ENCODE measurements at places on chromosomes 2 and 18.
A peak's percentile ranks its signal among the peaks of the same experiment; 100 is the strongest.

- no peak for DNase-seq
Measured at GRCh38 chr2:221189431-221190067, 382.6 kb downstream of the EPHA4 start.

DNA sequence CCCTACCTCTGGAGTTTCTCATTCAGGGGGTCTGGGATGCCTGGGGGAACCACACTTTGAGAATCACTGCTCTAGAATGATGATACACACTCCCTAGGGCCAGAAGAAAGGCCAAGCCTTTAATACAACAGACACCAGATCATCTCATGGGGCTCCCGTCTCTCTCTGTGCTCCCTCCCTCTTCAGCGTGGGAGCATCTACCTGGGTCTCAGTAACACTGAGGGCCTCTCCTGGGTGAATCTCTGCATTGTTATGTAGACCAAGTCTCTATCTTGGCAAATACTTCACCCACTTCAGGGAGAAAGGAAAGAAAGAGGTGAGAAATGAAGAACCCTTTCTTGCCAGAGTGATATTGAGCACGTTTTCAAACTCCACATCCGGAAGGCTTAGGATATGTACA is 146.8 kb upstream of the MSH6 start:
- no peak for DNase-seq

- DNase-seq: no peak
Measured at GRCh38 chr2:237345891-237346640, 67.9 kb downstream of the COL6A3 start.

DNA sequence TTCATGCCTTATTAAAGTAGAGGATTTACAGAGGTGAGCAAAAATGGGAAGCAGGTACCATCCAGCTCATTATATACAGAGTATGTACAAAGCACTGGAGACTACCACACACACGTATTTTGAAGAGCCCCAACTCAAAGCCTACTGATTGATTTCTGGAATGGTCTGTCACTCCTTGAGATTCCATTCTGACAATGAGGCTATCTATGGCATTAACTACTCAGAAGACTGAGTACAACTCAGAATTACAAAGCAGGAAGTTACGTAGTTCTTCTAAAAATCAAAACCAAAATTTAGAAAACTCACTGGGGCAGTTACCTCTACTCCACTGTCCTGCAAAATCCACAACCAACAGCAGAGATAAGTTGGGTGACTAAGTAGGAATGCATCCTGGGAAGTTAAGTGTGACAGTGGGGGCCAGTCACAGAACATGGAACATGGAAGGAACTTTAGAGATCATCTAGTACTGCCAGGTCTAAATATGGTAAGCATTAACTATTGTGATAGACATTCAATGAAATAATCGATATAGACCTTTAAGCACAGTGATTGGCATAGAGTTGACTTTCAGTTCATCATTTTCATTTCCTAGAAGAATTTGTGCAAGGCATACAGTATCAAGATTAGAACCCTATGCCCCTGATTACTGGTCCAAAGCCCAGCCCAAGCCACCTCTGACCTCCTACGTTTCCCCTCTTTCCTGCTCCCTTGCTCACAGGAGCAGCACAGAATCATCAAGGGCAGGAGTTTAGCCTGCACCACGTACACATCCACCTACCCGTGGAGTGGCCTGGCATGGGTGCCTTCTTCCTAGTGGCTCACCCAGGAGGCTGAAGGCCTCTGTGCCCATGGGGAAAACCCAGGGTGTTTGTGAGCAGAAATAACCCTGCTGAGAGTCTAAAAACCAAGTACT is 80.1 kb upstream of the FOSL2 start:
- DNase-seq: no peak

- DNase-seq: no peak
Measured at GRCh38 chr18:74429096-74429495, 28.0 kb downstream of the DIPK1C start.

- no peak for DNase-seq
Measured at GRCh38 chr18:6718267-6718666, 11.2 kb upstream of the ARHGAP28 start.

- no peak for DNase-seq
Measured at GRCh38 chr18:61448316-61448715, 115.1 kb downstream of the CDH20 start.

DNA sequence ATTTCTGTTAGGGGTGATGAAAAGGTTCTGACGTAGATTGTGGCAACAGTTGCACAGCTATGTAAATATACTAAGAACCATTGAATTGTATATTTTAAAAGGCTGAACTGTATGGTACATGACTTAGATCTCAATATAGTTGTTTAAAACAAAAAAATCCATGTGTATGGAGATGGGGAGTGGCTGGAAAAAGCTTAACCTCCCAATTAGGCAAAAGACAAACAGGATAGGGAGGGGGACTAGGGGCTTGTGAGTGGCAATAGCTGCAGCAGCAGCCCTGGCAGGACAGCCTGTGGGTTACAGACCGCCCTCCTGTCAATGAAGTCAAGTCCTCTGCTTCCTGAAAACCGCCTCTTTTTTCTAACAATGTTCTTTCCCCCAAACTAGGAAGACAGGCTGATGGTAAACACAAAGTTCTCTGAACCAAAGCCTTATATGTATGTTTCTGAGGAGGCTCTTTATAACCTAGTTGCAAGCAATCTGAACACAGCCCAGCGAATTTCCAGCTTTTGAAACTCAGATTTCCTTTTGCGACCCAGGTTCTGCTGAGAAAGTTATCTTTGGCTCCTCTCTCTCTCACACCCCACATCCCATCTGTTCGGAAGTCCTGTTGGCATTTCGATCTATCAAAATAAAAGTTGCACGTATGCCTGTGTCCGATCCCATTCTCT is 10.3 kb downstream of the ATP8B1 start:
- DNase-seq: no peak

DNA sequence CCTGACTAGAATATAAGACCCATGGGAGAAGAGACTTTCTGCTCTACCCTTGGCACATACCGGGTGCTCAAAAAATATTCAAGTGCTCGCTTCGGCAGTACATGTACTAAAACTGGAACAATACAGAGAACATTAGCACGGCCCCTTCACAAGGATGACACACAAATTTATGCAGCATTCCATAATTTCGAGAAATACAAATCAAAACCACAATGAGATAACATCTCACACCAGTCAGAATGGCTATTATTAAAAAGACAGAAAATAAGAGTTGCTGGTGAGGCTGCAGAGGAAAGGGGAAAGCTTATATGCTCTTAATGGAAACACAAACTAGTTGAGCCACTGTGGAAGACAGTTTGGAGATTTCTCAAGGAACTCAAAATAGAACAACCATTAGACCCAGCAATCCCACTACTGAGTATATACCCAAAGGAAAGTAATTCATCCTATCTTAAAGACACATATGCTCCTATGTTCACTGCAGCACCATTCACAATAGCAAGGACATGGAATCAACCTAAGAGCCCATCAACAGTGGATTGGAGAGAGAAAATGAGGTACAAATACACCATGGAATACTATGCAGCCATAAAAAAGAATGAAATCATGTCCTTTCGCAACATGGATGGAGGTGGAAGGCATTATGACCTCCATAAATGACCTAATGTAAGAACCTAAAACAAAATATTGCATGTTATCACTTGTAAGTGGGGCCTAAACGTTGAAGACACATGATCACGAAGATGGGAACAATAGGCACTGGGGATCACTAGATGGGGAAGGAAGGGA is 71.6 kb upstream of the CYP1B1 start:
- DNase-seq: no peak

DNA sequence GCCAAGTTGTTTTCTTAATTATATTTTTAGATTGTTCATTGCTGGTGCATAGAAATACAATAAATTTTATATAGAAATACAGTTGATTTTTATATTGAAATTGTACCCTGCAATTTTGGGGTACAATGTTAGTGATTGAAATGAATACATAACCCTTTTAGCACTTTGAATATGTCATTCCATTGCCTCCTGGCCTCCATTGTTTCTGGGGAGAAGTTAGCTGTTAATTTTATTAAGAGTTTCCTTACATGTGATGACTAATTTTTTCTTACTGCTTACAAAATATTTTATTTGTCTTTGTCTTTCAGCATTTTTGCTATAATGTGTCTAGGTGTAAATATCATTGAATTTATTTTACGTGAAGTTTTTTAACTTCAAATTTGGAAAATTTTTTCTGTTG is 176.5 kb upstream of the DCC start:
- DNase-seq: no peak

- DNase-seq: no peak
Measured at GRCh38 chr2:205646680-205647079, 35.6 kb upstream of the NRP2 start.

- no peak for DNase-seq
Measured at GRCh38 chr2:55151733-55152433, 80.2 kb downstream of the CLHC1 start.

- peak; percentile 28 for DNase-seq
Measured at GRCh38 chr2:215970425-215970824, 42.9 kb downstream of the MREG start.

GRCh38 chr18:52337276-52337675 is 2.7 kb upstream of the DCC start:
- DNase-seq: no peak

DNA sequence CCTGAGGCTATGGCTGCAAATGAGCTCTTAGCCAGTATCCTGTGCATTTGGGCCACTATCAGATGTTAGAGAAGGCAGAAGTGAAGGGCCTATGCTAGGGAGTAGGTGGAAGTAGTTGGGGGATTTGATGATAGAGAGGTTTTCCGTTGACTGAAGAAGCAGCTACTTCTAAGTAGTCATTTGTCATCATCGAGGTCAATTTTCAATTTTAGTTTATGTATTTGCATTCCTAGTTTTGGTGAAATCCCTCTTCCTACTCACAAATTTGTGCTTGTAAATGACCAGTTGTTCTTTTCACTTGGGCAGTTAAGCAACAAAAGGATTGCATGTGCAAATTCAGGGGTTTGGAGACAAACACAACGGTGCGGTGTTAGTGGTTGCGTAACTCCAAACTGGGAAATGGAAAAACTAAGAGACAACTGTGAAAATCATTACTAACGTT is 48.5 kb upstream of the PELI1 start:
- no peak for DNase-seq

DNA sequence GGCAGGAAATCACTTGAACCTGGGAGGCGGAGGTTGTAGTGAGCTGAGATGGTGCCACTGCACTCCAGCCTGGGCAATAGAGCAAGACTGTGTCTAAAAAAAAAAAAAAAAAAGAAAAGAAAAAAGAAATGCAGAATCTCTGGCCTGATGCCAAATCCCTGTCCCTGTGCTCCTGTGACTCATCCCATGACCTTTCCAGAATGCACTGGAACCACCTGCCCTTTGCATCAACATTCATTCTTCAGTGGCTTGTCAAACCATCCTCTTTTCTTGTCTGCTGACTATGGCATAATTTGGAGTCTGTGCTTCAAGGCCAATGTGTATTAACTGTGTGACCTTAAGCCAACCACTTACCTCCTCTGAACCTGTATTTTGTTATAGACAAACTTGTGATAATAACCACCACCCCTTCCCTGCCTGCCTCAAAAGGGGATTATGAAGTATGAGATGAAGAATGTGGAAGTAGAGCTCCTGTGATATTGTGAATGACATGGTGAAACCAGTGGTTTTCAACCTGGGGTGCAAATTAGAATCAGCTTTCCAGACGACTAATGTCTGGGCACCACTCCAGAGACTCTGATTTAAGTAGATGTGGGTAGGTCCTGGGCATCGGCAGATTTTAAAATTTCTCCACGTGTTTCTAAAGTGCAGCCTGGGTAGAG is 189.3 kb downstream of the CLIP4 start:
- DNase-seq: no peak

DNA sequence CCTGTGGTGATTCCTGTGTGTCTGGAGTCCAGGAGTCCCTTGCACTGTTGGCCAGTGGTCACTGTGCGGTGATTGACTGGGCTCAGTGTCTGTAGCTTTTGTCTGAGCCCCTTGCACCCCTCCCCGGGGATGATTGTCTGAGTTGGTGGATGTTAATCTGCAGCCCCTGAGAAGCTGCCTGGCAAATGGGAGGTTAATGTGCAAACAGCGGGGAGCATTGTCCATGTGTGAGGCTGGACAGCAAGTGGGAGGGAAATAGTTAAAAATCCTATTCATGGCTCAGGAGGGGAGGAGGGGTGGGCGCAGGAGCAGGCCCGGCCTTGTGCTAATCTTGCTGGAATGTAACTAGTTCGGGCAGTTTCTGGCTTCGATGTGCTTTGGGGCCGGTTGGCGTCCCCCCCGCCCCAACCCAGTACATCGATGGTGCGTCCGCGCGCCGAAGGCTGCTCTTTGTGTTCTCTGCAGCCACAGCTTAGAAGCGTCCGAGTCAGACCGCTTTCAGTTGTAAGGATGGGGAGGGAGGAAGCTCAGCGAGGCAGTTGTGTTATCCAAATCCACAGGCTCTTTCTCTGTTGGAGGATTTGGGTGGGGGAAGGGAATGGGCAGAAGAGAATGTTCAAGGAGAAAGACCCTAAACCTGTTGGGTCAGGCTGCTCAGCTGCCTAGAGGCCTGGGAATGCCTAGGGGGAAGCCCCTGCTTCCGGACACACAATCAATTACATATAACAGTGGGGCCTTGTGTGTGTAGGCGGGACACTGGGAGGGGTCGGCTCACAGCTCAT is 71.8 kb downstream of the TGOLN2 start:
- no peak for DNase-seq

GRCh38 chr2:31415421-31415820 is 879 bp upstream of the XDH start:
- no peak for DNase-seq

DNA sequence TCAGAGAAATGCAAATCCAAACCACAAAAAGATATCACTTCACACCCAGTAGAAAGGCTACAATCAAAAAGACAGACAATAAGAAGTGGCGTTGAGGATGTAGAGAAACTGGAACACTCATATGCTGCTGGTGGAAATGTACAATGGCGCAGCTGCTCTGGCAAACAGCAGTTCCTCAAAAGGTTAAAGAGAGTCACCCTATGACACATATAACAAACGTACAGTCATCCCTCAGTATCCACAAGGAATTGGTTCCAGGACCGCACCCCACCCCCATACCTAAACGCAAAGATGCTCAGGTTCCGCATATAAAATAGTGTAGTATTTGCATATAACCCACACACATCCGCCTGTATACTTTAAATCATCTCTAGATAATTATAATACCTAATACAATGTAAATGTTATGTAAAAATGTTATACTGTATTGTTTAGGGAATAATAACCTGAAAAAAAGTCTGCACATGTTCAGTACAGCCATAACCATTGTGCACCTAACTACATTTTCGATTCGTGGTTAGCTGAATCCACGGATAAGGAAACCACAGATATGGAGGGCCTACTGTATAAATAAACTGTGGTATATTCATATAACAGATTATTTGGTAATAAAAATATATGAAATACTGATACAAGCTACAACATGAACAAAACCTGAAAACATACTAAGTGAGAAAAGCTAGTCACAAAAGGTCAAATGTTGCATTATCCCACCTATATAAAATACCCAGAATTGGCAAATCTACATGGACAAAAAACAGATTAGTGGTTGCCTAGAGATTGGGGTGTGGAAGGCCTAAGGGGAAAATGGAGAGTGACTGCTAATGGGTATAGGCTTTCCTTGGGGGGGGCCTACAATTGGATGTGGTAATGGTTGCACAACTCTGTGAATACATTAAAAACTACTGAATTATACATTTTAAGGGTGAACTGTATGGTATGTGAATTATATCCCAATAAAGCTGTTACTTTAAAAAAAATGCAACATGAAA is 37.5 kb downstream of the UXS1 start:
- DNase-seq: no peak

GRCh38 chr2:60479226-60480088 is 74.0 kb downstream of the BCL11A start:
- DNase-seq: no peak

- DNase-seq: no peak
Measured at GRCh38 chr2:89763254-89763580, 1071.7 kb downstream of the RPIA start.

- DNase-seq: no peak
Measured at GRCh38 chr2:27708666-27709065, 45.0 kb downstream of the SLC4A1AP start.
